ENCODE measurements at places on chromosomes 16 and 17. TPM values are rescaled to one million over a fixed set of nuclear protein-coding genes. Genes with fewer than 3 reads are reported as not detected.

HBA1 gene
- polyA plus RNA-seq = 1,043 TPM

SCGB1C2 gene
- polyA plus RNA-seq = not detected

KRT28 gene
- polyA plus RNA-seq = not detected

TBKBP1 gene
- polyA plus RNA-seq = 38.6 TPM

MSI2 gene
- 33.6 TPM for polyA plus RNA-seq

MAPK7 gene
- 23.5 TPM for polyA plus RNA-seq

CBFA2T3 gene
- polyA plus RNA-seq = 23.2 TPM

TNFRSF13B gene
- 0.25 TPM for polyA plus RNA-seq

DNA sequence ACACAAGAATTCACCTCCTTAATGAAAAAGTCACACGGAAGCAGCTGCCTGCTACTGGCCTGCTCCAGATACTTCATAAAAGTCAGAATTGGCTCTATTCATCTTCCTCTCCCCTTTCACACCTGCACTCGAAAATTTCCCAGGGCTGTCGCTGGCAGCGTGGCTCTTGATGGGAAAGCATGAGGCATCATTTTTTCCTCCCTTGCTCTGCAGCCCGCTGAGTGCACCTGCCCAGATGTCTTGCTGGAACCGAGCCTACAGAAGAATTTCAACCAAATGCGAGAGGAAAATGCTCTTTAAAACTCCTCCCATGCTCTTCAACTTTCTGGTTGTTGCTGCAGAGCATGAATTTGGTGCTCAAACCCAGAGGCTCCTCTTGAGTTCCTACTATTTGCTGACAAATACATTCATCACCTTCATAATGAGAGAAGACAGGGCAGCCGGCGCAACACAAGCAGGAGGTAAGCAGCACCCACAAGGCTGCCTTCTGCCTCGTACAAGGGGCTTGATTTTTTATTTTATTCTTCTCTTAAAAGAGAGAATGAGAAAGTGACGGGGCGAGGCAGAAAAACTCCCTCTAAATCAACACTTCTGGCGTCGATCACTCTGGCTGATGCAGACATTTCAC, 146.8 kb downstream of the ZFHX3 start:
- no peak for DNase-seq

DNA sequence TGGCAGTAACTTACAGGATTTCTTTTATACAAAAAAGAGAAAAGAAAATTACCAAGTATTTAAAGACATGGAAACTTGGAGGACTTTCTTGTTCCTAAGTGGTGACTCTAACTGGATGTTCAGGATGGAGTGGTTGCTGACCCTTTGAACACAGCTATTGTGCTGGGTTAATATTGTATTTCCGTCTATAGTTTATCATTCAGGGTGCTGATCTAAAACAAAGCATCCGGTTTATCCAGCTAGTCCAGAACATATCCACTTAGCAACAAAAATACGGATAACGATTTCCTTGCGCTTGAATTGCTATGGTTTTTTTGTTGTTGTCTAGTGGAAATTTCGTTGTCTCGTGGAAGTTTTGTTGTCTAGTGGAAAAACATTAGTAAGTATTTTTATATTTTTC, 38.2 kb downstream of the SNTB2 start:
- DNase-seq = no peak

DNA sequence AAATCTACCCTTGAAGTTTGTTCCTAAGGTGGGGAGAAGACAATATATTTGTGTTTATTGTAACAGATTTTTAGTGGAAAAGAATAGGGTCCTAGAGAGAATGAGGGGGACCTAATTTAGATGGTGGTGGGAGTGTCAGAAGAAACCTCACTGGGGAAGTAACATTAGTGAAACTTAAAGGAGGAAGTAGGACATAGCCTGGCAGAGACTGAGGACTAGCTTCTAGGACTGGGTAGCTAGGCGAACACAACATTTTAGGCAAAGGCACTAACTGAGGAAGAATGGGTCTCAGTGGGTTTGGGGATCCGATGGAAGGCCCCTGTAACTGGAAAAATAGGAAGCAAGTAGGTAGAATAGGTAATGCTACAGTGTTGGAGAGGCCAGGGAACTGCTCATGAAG, 4.2 kb upstream of the ARL2BP start:
- no peak for DNase-seq

GRCh38 chr16:30028438-30029076, 2.5 kb downstream of the TLCD3B start:
- DNase-seq = no peak

GRCh38 chr17:28552176-28552999, at the start of gene UNC119:
TSS of gene UNC119 (minus strand) at chr17:28552624. CDS start at chr17:28552557, 67 bp downstream.
- peak; percentile 85 for DNase-seq

DNA sequence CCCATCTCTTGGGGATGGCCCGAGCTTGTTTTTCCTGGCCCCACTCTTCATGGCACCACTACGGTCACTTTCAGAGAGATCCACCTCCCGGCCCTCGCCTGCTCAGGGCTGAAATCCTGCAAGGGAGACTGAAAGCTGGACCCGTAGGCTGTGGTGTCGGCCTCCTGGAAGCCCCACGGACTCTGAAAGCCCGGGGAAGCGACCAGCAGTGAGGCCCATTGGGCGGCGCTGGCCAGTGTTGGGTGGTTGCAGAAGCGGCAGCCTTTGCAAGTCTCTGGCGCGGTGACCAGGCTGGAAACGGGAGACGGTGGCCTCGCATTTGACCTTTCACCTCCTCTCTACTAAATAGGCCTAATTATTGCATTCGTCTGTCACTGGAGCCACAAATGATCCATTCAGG, 186.0 kb upstream of the FOXF1 start:
- no peak for DNase-seq

- no peak for DNase-seq
Measured at GRCh38 chr16:29862383-29862883, 593 bp downstream of the CDIPT start.

DNA sequence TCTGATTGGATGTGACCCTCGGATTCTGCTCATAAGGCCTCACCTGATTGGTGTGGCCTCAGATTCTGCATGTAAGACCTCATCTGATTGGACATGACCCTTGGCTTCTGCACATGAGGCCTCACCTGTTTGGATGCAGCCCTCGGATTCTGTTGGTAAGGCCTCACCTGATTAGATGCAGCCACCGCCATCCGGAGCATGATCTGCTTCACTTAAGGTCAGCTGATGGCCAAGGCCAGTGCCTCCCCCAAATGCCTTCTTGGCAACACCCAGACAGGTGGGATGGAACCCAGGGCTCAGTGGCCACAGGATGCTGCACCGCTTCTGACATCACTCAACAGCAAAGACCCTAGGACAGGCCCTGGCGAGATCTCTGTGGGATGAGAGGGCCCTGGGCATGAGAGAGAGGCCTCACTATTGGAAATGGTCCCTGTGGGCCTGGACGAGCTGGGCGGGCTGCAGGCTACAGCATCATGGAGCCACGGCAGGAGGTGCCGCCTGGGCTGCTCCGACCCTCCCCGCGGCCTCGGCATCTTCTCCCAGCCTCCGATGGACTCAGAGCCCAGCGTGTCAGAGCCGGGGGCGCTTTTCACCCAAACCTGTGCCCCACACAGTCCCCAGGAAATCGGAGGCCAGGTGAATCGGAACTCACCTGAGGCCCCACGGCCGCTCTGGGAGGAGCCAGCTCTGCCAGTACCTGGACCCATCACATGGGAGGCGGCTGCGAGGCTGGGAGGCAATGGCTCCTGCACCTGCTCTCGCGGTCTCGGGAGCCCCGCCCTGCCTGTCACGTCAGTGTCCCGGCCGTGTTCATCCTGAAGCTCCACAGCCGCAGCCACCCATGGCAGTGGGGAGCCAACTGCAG, 60.9 kb upstream of the ZNF469 start:
- no peak for DNase-seq

- DNase-seq = no peak
Measured at GRCh38 chr16:89313583-89313982, 96.1 kb downstream of the ZNF778 start.
